Right forelimb (tissue), 1 donor: ENCODE measurements at places on chromosomes 1 and 21.

DNA sequence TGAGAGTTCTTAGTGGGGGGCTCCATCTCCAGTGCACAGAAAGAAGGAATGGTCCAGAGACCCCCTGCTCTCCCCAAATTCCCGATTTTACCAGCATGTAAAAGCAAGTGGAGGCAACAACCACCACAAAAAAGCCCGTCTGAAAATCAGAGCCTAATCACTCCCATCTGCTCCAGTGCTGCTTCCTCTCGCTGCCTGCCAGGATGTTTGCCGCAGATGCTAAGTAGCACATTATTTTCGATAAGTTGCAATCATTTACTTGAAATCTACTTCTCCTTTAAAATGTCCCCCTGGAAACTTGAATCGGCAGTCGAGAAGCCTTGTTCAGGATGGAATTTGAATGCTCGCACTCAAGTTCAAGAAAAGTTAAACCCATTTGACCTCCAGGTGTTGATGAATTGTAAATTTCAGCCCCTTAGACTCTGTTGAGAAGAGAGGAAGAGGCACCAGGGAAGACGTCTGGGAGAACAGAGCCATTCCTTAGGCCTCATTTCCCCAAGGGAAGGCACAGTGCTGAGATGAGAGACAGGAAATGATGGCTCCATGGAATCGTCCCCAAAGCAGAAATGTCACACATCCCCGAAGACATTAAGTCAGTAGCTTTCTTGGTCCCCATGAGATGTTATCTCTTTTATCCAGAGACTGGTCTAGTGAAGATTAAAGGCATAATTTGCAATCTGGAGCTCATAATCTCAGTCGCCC lies 221.3 kb downstream of the PBX1 start:
- DNase-seq: no peak

DNA sequence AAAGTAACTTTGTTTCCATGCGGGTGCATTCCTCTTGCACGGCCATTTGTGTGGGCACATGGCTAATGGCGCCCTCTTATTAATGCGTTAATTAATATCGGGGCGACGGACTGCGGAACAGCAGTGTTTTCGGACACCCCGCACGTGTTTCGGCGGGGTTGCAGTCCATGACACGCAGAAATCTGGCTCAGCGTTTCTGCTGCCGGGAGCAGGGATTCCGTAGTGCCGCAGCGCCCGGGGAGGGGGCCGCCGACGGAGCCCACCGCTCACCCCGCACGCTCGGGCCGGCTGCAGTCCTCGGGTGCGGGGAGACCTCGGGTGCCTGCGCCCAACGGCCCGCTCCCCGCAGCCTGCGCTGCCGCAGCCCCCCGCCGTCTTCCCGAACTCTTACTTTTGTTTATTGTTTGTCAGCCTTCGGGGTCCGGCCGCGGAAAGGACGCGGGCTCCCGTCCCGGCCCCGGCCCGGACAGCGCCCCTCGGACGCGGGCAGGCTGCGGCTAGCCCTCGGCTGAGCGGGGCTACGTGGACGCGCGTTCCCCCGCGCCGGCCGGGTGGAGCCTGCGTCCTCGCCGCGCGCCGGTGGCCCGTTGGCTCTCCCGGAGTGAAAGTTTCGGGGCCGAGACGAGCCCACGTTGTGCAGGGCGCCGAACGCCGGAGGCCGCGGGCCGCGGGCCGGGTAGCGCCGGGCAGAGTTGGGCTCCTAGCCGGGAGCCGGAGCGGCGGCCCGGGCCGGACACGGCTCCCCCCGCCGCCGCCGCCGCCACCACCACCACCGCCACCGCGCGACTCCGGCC lies 849 bp downstream of the NFIA start:
- DNase-seq: peak; percentile 69

- DNase-seq: no peak
These were observed 4.1 kb downstream of the PRDX6 start for GRCh38 chr1:173481195-173481772.

DNA sequence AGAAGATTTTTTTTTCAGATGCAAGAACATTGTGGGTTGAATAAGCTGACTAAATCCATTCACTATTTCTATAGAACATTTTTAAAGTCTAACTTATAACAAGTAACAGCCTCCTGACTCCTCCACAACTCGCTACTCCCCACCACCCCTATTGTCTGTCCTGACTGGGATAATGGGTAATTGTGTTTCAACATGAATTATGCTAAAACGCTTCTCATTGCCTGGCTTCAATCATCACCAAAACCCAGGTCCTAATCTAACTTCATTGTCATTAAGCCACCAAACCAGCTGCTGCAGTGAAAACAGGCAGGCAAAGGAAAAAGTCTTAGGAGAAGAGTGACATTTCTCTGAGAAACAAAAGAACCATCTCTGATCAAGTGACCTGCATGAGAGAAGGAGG lies 30.0 kb downstream of the TNR start:
- no peak for DNase-seq

DNA sequence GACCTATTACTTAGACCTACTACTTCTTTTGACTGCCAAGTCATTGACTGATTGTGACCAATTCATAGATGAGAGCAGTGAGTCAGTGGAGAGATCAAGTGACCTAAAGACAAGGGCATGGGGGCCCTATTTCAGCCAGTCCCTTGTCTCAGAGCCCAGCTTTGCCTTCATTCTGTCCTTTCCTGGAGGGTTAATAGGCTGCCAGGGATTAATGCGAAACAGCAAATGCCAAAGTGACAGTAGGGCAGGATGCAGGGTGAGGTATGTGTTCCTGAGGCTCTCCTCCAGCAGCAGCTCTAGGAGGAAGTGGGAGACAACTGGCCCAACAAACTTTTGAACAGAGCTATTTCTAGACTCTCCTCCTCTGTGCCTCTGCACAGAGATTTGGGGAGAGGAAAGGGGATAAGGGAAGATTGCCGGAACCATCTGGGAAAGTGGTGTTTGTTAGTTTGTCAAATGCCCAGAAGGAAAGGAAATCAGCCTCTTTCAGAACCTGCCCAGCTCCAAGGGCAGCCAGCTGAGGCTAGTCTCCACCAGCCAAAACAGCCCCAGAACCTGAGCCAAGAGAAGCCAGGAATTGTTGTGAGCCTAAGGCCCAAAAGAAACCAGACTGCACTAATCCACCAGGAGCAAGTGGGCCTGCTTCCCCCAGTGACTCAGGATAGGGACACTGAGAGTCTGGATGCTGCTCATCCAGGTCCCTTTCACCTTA lies 4.9 kb upstream of the S100A3 start:
- no peak for DNase-seq

- no peak for DNase-seq
These were observed 50.7 kb downstream of the IRF2BP2 start for GRCh38 chr1:234559152-234559901.

DNA sequence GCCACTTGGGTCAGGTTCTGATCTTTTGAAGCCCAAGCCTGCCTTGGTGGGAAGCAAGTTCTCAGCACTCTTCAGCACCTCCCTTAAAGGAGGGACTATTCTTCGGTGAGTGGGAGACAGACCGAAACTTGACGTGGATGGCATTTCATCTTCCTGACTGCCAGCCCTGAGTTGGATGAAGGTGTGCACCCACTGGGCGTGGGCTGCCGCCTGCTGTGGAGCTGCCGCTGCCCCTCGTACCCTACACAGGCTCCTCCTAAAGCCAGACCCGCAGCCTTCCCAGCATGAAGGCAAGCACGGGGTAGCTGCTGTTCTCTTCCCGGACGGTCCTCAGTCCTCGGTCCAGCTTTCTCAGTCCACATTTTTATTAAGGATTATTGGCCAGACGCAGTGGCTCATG lies 84.2 kb downstream of the SLC66A1 start:
- no peak for DNase-seq

- no peak for DNase-seq
These were observed 23.6 kb upstream of the ZNF362 start for GRCh38 chr1:33232716-33233115.

- DNase-seq: peak; percentile 15
These were observed 395.1 kb upstream of the VAMP3 start for GRCh38 chr1:7375781-7376660.

GRCh38 chr1:77031106-77031662 lies 163.9 kb downstream of the ST6GALNAC5 start:
- no peak for DNase-seq

- no peak for DNase-seq
These were observed 5.6 kb upstream of the SLC25A34 start for GRCh38 chr1:15730423-15730822.
